Suprapubic skin (tissue), 4 donors: ENCODE measurements at places on chromosomes 1 and 21. TPM values are rescaled to one million over a fixed set of nuclear protein-coding genes. Genes with fewer than 3 reads are reported as not detected.

DNA sequence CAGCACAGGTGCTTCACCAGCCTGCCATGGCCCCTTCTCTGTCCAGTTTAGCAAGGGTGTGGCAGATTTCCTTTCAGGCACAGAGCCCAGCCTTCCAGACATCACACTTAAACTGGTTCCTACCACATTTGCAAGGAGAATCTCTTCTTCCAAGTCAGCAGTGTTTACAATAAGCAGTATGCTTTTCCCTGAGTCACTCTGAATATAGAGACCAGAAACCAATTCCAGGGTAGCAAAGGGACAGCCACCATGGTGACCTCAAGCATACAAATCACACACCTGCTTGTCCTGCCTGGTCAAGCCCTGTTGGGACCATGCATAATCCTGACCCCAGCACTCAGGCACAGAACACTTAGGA is 8.7 kb upstream of the CBR3 start:
- no peak for DNase-seq

DNA sequence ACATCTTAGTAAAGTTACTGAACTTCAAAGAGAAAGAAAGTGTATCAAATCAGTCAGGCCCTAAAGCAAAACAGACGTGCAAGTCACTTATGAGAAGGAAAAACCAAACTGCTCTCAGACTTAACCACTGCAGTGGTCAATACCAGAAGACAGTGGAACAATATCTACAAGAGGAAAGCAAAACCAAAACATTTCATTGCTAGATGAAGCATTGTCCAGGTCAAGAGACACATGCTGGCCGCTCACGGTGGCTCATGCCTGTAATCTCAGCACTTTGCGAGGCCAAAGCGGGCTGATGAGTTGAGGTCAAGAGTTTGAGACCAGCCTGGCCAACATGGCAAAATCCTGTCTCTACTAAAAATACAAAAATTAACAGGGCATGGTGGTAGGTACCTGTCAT is 82.0 kb upstream of the MROH9 start:
- no peak for DNase-seq

- no peak for DNase-seq
Measured at GRCh38 chr1:83118472-83118871, 880.5 kb downstream of the TTLL7 start.

- DNase-seq: no peak
Measured at GRCh38 chr1:153113416-153113815, at the start of gene SPRR2F. SPRR2F (minus strand) TSS chr1:153113516; CDS start chr1:153112733, 783 bp downstream.

DNA sequence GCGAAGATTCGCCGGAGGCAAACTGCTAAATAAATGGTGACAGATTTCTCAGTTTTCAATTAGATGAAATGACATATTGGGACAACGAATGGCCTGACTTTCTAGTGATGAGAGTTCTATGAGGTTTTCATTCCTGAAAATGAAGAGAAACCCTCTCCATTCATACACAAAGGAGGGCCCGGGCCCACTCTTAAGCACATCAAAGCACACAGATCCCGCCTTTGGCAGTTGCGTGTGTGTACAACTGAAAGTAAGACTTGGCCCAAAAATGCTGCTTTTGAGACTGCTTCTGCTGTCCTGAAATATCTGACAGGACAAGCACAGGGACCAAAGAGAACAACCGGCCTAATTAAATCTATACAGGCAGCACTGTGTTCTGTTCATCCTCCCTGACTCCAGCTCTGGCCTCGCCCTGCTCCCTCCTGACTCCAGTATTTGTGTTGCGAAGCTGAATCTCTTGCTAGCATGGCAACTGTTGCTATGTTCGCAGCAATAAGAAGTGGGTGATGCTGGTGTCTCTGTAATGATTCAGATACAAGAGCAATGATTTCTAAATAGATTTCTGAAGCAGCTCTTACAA is 7.4 kb downstream of the LRRC53 start:
- no peak for DNase-seq

GRCh38 chr1:58149271-58149812 is 397.2 kb downstream of the OMA1 start:
- DNase-seq: no peak

DNA sequence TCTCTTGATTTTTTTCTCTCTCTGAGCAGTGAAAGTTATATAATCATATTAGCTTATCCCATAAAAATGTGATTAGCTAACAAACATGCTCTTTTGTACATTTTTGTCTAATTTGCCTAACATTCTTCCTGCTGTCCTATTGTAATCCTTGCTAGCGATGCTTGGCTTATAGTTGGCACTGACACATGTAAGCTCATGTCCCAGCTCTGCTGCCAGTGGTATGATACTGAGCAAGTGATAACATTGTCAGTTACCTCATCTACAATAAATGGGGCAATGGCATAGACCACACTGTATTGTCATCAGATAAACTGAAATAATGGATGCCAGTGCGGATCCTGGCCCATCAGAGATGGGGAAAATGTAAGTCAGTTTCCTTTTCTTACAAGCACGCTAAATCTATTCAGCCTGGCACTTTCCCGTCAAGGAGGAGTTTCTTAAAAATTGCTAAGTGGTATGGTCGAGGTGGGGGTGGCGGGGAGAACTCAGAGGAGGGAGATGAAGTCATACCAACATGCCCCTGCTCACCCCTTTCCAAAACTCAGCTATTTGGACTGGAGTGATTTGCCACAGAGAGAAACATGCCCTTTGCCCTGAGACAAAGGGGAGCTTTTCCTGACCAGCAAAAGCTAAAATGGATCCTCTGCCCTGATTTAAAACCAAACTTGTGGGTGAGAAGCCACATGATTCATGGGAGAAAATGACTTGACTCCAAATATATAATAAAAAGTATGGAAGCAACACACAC is 1.3 kb downstream of the FYB2 start:
- DNase-seq: no peak

DNA sequence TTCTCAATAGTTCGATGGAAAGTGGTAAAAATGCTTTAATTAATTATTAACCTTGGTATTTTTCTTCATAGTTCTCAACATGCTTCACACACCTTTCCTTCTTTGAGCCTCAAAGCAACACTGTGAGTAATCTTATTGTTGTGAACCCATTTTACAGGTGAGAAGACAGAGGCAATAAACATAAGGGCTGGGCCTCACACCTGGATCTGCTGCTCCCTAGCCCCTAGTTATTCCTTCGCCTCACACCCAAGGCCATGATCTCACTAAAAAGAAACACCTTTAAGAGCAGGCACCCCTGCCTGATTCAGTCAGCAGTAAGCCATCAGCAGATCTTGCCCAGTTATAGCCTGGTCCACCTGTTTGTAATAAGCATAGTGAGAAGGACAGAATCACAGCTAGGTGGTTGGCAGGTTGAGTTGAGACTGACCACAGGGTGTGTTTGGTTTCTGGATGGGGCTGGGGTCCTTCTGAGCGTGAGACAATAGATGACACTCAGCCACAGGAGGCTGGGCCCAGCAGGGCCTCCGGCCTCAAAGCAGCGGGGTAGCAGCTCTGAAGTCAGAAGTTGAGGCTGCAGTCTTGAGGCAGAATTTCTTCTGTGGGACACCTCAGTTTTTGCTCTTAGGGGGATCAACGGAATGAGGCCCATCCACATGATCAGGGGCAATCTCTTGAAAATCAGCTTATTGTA is 203.9 kb downstream of the RHOU start:
- DNase-seq: no peak

DNA sequence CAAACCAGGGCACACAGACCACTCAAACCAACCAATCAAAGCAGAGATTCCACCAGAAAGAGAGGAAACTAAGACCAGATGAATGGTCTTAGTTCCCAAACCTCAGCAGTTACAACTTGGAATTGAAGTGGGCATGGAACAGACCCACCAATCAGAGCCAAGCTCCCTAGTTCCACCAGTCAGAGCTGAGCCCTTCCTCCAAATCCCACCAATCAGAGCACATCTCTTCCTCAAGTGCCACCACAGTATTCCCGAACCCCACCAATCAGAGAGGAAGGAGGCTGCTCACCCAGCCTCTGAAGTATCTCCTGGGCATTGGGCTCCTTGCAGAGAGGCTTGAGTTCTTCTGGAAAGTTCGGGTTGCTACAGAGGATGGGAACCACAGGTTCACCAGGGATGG is 1.4 kb downstream of the GUCA2A start:
- DNase-seq: no peak

- DNase-seq: no peak
Measured at GRCh38 chr1:246291127-246291526, 216.0 kb downstream of the SMYD3 start.

DNA sequence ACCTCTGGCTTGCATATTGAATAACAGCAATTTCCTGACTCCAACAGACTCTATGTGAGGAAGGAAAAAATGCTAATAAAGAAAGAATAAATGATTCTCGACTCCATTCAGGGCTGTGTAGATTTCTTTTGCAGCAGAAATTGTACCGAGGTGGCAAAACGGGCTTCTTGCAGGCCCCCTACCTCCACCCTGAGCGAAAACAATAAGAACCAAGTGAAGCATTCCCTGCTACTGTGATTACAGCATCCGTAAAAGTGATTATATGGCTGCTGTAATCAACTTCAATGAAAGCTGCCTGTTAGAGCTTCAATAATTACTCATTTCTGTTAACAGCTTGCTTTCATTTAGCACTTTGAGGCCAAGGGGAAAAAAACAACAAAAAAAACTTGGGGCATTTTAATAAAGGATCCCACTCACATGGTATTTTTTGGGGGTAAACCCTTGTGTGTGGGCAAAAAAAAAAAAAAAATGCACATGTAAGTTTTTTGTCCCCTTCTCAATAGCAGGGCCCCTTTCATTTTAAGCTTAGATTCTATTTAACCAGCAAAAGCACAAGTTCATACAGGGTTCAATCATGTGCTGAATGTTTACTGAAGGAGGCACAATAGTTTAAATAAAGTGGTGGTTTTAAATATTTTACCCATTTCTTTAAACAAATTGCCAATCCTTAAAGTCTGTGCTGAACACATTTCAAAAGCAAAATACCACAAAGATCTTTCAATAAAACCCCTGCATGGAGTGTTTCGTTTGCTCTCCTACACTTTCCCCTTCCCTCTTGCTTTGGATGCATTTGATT is 271.6 kb downstream of the LMO4 start:
- DNase-seq: no peak

- DNase-seq: no peak
Measured at GRCh38 chr1:204414016-204414415, 2.4 kb upstream of the PPP1R15B start.

- no peak for DNase-seq
Measured at GRCh38 chr1:220796530-220796929, 9.8 kb downstream of the MTARC1 start.

DNA sequence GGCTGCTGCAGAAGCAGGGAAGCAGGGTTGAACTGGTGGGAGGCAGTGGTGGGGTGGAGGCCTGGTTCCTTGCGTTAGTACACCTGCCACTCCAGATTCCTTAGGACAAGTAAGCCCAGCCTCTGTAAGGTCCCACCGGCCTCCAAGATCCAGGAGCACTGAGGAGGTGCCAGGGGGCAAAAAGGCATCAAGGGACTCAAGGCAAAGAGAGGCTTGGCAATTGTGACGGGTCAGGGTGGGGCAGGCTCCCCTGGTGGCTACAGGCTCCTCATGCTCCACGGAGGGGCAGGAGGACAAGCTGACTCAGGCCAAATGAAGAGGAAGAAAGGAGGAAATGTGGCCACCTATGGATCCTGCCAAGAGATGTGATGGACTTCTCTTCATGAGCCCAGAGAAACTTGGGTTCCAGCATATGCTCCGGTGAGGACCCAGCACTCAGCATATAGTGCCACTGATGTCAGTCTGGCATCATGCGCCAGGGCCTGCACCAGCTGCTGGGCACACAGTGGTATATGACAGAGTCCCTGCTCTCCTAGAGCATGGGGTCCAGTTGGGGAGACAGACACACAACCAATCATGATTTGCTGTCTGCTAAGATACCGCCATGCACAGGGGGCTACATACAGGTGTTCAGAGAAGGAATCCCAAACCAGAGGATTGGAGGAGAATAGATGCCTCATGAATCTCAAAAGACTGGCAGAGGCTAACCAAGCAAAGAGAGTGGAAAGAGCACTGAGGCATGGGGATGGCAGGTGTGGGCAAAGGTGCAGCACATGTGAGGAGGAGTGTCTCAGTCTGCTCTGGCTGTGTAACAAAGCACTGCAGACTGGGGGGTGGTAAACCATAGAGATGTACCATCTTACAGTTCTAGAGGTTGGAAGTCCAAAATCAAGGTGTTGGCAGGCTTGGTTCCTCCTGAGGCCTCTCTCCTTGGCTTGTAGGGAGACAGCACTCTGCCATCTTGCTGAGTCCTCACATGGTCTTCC is 249.7 kb downstream of the RHOU start:
- DNase-seq: peak; percentile 41

DNA sequence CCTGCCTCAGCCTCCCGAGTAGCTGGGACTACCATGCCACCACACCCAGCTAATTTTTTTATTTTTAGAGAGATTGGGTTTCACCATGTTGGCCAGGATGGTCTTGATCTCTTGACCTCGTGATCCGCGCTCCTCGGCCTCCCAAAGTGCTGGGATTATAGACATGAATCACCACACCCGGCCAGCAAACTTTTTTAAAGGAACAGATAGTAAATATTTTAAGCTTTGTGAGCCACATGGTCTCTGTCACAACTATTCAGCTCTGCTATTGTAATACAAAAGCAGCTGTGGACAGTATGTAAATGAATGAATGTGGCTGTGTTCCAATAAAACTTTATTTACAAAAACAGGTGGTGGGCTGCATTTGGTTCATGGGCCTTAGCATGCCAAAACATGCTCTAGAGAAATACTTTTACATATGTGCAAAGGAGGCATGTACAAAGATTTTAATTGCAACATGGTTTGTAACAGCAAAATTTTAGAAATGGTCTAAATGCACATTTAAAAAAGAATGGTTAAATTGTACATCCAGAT is 47.0 kb downstream of the CDCP2 start:
- no peak for DNase-seq

AIM2 gene
- total RNA-seq: not detected

ZFP69B gene
- 0.79 TPM for total RNA-seq

DPYD gene
- 13.0 TPM for total RNA-seq

SLC9C2 gene
- not detected for total RNA-seq

TIE1 gene
- 12.2 TPM for total RNA-seq

ADCY10 gene
- not detected for total RNA-seq

DSTYK gene
- total RNA-seq: 18.0 TPM

VASH2 gene
- not detected for total RNA-seq

HSD11B1 gene
- total RNA-seq: 88.5 TPM

GOLT1A gene
- not detected for total RNA-seq

TMEM240 gene
- total RNA-seq: 1.1 TPM

SH2D2A gene
- 0.29 TPM for total RNA-seq
